NCI-H510A (cell line): ENCODE measurements at places on chromosomes 16 and 17.

GRCh38 chr17:31373150-31374093, 18.1 kb upstream of the RAB11FIP4 start:
- DNase-seq = no peak

- no peak for DNase-seq
These were observed 363.6 kb downstream of the HS3ST3B1 start for GRCh38 chr17:14664511-14664910.

GRCh38 chr17:75632863-75633485, at the start of gene SMIM5:
TSS of gene SMIM5 (plus strand) at chr17:75633434. CDS start at chr17:75640202, 6,768 bp downstream.
- DNase-seq = no peak

- DNase-seq = no peak
These were observed 4.9 kb upstream of the MYLK3 start for GRCh38 chr16:46753015-46753414.

DNA sequence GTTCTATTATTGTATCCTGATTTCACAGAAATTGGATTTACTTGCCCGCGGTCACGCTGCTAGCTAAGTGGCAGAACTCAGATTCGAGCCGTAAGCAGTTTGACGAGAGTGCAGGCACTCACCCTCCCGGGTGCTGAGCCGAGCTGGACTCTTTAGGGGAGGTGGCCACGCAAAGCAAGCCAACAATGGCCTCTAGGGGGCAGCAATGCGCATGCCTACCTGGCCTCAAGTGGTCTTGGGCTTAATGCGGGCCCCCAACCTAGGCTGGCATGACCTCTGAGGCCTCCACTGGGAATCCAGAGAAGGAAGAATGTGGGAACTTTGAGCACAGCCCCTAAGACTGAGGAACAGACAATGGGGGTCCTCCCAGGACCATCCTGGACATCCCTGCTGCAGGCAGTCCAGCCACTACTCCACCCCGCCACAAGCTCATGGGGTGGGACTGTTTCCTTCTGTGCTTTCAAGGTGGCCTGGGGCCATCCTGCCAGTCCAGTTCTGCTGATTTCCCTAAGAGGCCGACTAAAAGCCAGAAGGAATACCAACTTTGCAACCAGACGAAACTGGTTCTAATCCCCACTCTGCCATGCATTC, 276.5 kb downstream of the XYLT1 start:
- DNase-seq = peak; percentile 32

DNA sequence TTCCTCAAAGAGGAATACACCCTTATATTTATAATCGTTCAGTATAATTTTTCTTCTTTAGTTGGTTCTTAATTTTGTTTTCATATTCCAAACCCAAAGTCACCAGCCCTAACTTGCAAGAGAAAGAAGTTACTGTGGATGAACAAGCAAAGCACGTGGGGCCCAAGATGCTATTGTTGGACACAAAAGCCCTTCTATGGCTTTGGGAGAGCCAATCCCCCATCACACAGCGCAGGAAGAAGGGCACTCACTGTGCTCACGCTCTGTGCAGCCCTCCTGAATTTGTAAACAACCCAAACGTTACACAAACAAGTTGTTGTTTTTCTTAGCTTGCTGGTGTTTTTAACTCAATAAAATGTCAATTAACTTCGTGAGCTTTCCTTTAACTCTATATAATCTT, 22.5 kb downstream of the SPPL2C start:
- no peak for DNase-seq

GRCh38 chr17:83186226-83186625, 106.8 kb downstream of the METRNL start:
- DNase-seq = no peak

GRCh38 chr17:55068862-55069811, 100.6 kb downstream of the STXBP4 start:
- DNase-seq = no peak

- no peak for DNase-seq
These were observed 518 bp downstream of the SH2B1 start for GRCh38 chr16:28863929-28864793.

DNA sequence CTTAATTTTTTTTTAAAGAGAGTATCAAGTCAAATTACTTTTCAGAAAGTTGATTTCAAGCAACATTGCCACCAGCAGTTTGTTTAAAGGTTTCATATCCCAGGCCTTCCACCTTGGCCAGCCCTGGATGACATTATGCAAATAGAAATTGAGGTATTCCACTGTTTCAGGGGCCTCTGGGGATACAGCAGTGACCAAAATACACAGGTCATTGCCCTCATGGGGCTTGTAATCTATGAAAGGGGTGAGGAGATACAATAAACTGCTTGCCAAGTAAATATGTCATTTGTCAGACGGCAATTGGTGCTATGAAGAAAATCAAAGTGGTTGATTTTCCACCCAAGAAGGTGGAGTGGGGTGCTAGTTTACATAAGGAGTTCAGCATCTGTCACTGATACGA, 37.8 kb upstream of the TMC5 start:
- DNase-seq = no peak

- no peak for DNase-seq
These were observed 70.3 kb downstream of the NETO2 start for GRCh38 chr16:47073223-47074155.

DNA sequence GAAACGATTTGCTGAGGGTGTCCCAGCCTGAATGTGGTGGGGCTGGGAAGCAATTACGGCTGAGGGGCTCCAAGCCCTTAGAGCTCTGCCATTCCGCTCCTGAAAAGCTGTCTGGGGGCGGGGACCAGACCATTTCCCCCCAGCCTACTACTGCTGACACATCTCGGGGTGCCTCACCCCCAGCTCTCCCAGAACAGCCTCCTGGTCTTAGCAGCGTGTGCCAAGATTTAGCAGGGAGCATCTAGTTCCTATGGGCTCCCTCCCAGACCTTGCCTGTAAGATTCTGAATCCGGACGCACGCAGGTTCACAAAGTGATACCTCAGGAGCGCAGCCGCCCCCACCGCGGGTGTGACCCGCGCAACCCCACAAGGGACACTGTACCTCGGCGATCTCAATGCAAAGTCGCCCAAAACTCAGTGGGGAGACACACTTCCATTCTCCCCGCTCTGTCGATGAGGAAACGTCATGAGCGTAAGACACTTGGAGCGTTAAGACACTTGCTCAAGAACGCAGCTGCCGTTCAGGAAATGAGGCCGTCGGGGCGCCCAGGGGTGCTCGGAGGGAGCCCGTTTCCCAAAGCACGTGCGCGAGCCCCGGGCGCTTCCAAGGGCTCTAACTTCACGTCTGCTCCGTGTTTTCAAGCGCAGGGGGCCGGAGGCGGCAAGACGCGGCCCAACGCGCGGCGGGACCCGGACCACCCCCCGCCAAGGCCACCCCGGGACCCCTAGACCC, 629 bp downstream of the GEMIN4 start:
- DNase-seq = no peak

- DNase-seq = no peak
These were observed 17.7 kb upstream of the GFOD2 start for GRCh38 chr16:67736858-67737257.

DNA sequence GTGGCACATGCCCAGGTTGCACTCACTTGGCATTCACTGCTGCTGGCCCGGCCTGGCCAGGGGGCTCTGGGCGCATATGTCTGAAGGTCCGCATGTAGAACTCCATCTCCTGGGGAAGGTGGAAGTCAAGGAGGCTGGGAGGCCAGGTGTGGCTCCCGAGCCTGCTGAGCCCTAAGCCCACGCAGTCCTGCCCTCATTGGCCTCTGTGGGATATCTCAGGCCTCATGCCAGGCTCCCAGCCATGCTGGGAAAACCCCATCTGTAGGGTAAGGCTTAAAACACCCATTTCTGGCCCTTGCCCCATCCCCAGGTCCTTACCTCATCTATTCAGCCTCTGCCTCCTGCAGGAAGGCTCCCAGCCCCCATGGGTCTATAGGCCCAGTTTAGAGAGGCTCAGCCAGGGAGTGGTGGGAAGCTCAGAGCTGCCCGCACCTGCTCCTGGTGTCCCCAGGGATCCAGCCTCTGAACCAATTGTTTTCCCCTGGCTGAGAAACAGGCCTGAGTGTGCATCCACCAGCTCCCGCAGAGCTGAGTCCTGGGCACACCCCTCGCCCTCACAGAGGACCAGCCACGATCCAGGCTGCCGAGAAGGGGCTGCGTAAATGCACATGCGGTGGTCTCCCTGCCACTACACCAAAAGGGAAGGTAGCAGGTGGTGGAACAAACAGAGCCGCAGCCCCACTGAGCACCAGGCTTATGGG, 2.3 kb upstream of the TPPP3 start:
- DNase-seq = peak; percentile 58
